Cerebellar nuclear complex (tissue), 1 donor: ENCODE measurements at places on chromosomes 11 and 22.

DNA sequence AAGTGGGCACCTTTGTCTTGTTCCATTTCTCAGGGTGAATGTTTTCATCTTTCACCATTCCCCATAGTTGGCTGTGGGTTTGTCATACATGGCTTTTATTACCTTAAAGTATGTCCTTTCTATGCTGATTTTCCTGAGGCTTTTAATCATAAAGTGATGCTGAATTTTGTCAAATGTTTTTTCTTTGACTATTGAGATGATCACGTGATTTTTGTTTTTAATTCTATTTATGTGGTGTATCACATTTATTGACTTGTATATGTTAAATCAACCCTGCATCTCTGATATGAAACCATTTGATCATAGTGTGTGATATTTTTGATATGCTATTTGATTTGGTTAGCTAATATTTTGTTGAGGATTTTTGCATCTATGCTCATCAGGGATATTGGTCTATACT, 216.4 kb upstream of the FAT3 start:
- DNase-seq: no peak

GRCh38 chr11:94405062-94405833, 4.0 kb upstream of the GPR83 start:
- DNase-seq: no peak

DNA sequence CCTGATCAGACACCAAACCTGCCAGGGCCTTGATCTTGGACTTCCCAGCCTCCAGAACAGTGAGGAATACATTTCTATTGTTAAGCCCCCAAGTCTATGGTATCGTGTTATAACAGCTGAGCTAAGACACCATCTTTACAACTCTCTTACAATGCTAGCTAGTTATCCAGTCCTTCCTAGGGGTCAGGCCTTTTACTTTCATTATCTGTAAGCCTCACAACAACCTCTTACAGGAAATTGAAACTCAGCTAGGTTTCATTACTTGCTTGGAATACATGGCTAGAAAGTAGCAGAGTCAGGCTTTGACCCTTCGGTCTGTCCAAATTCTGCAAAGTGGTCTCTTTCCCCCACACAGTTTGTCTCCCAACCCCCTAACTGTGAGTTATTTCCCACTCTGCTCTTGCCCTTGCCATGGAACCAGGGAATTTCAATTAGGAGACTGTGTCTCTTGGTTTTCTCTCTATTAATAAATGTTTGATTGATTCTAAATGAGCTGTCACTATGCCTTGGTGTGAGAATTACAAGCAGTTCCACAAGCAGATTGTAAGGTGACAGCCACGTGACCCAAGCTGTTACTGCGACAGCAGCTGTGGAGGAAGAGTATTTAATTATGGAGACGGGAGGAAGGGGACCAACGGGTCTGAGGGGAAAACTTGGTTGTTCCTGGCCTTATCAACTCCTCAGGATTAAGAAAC, 38.4 kb upstream of the CLMP start:
- no peak for DNase-seq

GRCh38 chr22:17951315-17951714, 73.0 kb downstream of the MICAL3 start:
- DNase-seq: no peak

- no peak for DNase-seq
Measured at GRCh38 chr22:48636746-48637145, 1190.9 kb downstream of the BRD1 start.

DNA sequence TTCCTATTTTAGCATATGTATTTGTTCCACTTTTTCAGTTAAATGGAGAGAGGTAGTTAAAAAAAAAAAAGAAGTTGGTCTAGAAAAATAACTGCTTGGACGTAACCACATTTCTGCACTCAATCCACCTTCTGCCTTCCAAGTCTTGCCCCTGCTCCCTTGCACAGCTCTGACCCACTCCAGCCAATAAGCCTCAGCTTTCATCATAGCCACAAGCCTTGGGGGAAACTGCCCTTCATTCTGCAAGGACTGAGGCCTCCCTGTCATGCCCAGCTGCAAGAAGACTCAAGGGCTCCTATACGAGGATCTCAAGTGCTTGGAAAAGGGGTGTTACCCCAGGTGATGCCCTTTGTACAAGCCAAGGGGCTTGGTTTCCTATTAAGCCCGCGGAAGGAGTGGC, 36.0 kb upstream of the OAF start:
- no peak for DNase-seq

GRCh38 chr11:71441251-71441650, 6.9 kb downstream of the DHCR7 start:
- DNase-seq: no peak

DNA sequence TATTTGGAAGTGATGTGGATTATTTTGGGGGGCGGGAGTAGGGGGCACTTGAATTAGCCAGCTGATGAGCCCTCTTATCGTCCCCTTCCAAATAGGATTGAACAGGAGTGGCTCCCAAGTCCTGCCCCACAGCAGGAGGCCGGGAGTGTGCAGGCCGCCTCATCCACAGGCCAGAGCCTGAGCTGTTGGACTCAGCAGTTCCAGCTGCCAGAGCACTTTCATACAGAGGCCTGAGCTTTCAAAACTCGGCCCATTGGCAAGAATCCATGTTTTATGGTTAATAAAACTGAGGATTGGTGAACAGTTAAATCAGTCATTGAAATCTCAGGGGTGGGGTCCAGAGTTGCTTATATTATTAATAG, 9.6 kb downstream of the FAM118A start:
- DNase-seq: no peak

DNA sequence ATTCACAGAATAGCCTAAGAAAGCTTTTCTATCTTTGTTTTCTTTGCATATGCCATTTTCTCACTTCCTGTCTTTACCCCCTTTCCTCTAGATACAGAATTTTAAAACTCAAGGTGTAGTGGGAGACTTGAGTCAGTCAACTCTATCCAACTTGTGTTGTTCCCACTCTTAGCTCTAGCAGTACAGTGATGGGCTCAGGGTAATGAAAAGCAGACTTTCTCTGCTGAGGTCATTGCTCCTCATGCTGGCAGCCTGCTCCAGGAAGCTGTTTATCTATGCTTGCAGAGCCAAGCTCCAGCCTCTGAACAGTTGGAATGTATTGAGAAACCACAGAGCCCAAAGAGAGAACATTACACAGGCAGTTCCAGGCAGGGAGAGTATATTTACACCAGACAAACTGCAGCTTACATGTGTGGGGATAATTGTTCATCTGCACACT, 68.1 kb downstream of the CSTPP1 start:
- DNase-seq: peak; percentile 46

- no peak for DNase-seq
Measured at GRCh38 chr11:120985718-120986569, 38.0 kb upstream of the TBCEL start.

DNA sequence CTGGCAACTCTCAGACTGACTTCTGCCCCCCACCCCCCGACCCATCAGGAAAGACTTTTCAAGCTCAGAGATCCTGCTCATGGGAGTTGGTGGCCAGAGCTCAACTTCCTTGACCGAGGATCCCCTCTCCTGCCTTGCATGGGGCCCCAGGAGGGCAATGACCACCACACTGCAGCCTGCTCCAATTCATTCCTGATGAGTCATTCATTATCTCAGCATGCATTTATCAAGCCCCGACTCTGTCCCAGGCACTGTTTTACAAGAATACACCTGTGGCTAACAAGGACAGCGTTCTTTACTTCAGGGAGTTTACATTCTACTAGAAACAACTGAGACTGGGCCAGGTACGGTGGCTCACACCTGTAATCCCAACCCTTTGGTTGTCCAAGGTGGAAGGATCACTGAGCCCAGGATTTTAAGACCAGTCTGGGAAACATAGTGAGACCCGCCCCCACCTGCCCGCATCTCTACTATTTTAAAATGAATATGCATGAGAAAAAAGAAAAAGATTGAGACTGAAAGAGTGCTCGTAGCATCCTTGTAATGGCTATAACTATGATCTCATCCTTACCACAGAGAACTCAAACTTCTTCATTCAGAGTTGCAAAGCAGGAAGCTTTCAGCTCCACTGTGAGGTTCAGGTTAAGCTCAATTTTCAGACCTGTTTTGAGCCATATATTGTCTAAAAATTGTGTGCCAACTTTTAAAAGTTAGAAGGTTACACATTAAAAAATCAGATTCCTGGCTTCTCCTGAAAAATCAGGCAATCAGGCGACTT, 60.4 kb downstream of the FEZ1 start:
- DNase-seq: no peak

DNA sequence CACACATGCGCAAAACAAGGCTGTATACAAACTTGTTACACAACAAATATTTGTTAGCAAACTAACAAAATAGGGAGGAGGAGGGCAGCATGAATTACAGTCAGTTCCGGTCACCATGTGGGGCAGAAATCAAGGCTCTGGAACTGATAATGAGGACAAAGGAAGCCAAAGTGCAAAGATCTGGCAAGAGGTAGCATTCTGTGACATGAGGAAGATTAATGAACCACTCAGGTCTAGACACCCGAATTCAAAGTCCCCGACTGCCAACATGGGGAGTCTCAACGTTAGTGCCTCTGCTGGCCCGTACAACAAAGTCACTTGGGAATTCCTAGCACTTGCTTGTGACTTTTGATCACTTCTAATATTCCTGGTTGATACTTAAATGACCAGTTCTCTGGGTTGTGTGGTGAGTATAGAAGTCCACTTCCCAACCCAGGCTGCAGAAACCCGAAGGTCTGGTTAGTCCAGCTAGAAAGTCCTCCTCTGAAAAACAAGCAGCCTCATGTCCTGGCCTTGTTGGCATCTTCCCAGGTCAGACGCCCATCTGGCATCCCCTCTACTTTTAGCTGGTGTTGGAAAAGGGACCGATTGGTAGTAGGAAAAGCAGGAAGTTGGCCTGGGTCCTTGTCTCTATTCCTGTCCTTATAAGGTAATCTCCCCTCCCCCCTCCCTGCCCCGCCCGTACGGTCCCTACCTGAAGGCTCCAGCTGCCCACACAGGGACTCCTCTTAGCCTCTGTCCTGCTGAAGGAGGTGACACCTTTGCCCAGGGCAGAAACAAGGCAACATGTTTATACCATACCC, 1.6 kb downstream of the SUN2 start:
- DNase-seq: peak; percentile 51

- DNase-seq: no peak
Measured at GRCh38 chr22:21677606-21678443, 12.0 kb downstream of the PPIL2 start.

DNA sequence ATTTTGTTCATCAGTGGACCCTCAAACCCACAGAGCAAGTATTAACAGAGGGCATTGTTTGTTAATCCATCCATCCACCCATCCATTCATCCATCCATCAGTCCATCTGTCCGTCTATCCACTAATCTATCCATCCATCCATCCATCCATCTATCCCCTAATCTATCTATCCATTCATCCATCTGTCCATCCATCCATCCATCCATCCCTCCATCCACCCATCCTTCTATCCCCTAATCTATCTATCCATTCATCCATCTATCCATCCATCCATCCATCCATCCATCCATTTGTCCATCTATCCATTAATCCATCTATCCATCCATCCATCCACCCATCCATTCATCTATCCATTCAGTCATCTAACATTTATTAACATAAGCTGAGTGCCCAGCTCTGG, 307.3 kb downstream of the MIAT start:
- no peak for DNase-seq

GRCh38 chr11:79047321-79047720, 393.5 kb downstream of the TENM4 start:
- no peak for DNase-seq

- no peak for DNase-seq
Measured at GRCh38 chr11:121090145-121090721, 10.8 kb upstream of the TECTA start.

DNA sequence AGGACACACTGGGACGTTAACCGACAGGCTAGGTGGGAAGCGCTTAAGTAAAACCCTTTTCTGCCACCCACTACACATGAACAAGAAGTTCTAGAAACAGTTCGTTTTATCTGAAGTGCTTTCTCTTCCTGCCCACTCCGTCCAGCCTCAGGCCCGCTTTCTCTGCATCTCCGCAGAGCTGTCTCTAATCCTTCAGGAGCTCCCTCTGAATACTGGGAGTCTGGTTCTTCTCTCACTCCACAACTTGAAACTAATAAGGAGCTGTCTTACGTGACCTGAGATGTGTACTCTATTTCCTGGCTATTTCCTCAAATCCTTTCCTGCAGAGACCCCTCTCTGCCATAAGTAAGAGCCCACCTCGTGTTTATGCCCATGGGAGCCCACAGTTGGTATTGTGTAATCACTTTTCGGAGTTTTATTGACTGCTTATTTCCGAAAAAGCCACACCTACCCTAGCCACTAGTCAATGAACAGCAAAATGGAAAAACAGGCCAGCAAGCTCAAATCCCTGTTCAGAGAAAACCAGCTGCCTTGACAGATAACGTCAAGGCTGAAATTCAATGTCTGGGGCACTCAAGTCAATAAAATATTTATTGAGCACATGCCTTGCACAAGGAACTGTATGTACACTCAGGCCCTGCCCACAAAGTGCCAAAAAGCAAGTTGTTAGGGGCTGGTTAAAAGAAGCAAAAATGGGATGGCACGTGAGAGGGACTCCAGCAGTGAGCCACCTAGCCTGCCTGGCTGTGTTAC, 4.9 kb downstream of the PC start:
- no peak for DNase-seq

DNA sequence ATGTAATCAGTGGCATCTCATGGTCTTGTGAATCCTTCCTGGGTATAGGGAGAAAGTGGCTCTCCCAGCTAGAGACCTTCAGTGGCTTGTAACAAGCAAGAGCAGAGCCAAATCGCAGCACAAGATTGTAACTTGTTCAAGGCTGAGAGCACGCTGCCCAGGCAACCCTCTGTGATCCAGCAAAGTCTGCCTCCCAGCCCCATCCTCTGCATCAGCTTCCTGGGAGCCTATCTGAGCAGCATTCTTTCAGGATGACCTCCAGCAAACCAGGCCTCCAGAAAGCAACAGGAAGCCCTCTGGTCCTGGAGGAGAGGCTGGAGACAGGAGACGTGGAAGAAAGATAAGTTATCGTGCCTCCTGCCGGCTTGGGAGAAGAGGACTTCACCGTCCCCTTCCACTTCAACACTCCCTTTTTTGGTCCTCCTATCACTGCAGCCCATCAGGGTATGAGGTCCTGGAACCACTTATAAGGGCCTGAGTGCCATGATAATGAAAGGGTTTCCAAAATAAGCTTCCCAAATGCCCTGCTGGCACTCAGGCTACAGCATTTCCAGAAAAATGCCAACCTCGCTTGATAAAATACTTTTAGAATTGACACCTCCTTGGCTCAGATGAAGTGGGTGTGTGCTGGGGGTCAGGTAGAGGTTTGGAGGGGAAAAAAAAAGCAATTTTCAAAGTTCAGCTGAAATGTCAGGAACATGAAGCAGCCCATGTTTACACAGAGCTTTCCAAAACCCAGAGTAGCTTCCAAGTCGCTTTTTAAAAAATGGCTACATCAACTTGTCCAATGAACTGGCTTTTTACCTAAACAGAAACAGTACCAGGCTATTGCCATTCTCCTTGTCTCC, 80.2 kb downstream of the PLEKHA7 start:
- no peak for DNase-seq

GRCh38 chr11:121478226-121478894, 25.6 kb upstream of the SORL1-AS1 start:
- DNase-seq: no peak

- no peak for DNase-seq
Measured at GRCh38 chr11:113286509-113287497, 27.6 kb upstream of the TTC12 start.

GRCh38 chr11:117607449-117607848, 189.6 kb downstream of the DSCAML1 start:
- DNase-seq: no peak
